ENCODE measurements at places on chromosomes 2 and 18.

DNA sequence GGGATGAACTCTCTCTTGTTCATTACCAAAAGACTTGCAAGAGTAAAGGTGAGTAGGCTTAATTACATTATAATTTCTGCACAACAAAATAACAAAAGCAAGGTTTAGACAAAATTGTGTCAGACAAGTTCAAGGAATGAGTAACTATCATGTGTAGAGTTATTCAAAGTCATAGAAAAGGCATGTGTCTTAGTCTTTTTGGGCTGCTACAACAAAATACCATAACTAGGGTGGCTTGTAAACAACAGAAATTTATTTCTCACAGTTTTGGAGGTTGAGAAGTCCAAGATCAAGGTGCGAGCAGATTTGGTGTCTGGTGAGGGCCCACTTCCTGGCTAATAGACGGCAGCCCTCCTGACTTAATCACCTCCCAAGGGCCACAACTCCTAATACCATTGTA is 37.6 kb downstream of the IL1R2 start:
- no peak for DNase-seq

DNA sequence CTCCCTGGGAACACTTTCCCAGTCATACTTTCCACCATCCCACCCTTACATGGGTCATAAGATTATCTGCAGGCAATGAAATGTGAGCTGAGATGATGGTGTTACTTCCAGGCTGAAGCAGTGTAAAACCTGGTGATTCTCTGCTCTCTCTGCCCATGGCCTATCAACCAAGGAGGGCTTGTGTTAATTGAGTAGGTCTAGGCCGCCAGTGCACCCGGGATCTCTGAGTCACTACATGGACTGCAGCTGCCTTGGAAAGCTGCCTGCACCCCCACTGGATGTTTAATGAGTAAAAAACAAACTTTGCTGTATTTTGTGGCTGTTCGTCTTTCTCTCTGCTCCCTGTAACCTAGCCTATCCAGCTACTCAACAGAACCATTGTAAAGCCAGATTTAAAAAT is 451.7 kb upstream of the SMIM21 start:
- no peak for DNase-seq

- DNase-seq = no peak
Measured at GRCh38 chr2:186477790-186478189, 8.3 kb upstream of the ZC3H15 start.

DNA sequence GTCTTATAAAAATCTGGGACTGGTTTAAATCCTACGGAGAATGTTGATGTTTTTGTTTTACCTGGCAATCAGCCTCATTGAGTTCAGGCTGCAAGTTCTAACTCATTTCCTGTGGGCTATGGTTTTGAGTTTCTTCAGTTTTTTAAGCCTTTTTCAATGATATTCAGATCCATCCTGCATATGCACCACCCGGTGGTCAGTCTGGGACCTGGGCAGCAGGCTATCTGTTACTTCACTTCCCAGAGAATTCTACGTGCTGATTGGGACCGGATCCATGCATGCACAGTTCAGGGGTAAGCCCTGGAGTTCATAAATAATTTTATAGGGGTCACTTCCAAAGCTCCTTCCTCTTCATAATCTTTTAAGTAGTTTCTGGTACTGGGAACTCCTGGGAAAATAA is 339.2 kb upstream of the HNRNPA3 start:
- no peak for DNase-seq

- no peak for DNase-seq
Measured at GRCh38 chr2:68435615-68436014, 31.5 kb downstream of the FBXO48 start.

DNA sequence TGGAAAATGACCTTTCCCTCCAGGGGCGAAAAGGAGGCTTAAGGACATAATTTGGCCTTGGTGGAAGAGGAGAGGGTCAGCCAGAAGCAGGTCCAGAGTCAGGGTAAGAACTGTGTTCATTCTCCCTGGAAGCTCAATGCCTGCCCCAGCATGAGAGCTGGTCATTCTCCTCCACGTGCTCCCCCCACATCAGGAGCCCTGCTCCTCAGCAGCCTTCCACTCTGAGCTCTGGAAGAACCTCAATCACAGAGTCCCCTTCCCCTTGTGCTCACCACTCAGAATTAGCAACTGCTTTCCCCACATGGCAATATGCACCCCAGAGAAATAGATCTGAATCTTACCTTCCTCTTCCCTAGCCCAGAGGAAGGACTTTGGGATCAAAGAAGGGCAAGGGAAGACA is 115.4 kb downstream of the TMEM200C start:
- DNase-seq = no peak

DNA sequence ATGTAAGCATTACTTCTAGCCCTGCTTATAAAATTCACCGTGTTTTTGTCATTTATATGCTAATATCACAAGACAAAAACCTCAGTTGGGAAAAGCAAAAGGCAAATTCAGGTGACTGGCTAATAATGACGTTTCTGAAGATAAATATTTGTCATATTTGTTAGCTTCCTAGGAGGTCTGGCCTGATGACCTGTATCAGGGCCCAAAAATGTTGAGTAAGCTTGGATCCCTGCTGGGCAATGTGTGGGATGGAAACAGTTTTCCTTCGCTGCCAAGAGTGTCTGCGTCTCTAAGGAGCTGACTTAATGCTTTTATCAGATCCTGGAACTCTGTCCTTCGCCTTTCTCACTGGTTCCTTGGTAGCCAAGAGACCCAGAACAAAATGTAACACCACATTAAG is 230.1 kb upstream of the PXDN start:
- DNase-seq = peak; percentile 47

GRCh38 chr2:120985997-120986651 is 250.5 kb downstream of the GLI2 start:
- DNase-seq = no peak

DNA sequence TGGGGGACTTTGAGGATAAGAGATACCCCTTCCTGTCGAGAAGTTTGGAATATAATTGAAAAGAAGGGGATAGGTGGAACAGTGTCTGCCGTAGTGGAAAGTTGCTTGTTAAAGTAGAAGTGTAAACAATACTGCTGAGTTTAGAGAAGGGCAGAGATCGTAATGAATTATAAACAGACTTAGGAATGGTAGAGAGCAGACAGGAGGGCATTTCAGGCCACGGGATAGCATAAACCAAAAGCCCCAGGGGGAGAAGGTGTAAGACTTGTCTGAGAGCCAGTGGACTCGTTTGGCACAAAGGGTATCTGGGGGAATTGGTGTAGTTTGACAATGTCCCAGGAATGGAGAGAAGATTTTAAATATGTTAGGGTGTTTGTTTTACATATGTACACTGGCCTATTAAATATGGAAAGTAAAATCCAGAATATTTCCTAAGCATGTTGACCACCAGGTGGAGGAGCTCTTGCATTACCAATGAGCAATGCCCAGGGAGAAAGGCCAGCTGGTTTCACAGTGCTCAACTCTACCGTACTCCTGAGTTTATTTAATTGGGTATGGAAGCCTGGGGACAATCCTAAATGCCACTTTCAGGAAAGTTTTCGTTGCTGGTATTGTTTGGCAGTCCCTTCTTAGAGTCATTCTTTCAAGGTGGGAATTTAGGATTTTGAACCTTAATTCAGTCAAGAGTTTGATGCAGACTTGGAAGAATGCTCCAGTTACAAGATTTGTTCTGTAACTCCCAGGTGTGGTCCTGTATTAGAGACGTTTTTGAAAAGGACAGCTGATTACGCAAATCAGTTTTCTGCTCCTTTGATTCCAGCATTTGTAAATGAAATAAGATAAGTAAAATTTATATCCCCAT is 7.5 kb downstream of the COPS8 start:
- no peak for DNase-seq

- DNase-seq = no peak
Measured at GRCh38 chr2:135563793-135564192, 32.5 kb downstream of the R3HDM1 start.

- DNase-seq = no peak
Measured at GRCh38 chr2:151056870-151057269, 204.8 kb downstream of the RBM43 start.
